ENCODE measurements at places on chromosomes 7 and 10. TPM values are rescaled to one million over a fixed set of nuclear protein-coding genes. Genes with fewer than 3 reads are reported as not detected.

The CYP3A7 gene
- 0.46 TPM for polyA plus RNA-seq

The PKD2L1 gene
- 0.60 TPM for polyA plus RNA-seq

The FAM237B gene
- not detected for polyA plus RNA-seq

The DNAJB6 gene
- polyA plus RNA-seq = 93.9 TPM

The IL6 gene
- polyA plus RNA-seq = 5.3 TPM

The MSS51 gene
- 1.3 TPM for polyA plus RNA-seq

The LAMB4 gene
- polyA plus RNA-seq = 0.04 TPM

The INSYN2A gene
- 0.07 TPM for polyA plus RNA-seq

The PPIF gene
- polyA plus RNA-seq = 74.9 TPM

The EPHB6 gene
- polyA plus RNA-seq = 1.2 TPM

The ERVW-1 gene
- 0.03 TPM for polyA plus RNA-seq

The SPDYE6 gene
- 0.23 TPM for polyA plus RNA-seq

The TBXAS1 gene
- 6.0 TPM for polyA plus RNA-seq

The STEAP1B gene
- polyA plus RNA-seq = 1.2 TPM
